ENCODE measurements at places on chromosomes 16 and 17.

DNA sequence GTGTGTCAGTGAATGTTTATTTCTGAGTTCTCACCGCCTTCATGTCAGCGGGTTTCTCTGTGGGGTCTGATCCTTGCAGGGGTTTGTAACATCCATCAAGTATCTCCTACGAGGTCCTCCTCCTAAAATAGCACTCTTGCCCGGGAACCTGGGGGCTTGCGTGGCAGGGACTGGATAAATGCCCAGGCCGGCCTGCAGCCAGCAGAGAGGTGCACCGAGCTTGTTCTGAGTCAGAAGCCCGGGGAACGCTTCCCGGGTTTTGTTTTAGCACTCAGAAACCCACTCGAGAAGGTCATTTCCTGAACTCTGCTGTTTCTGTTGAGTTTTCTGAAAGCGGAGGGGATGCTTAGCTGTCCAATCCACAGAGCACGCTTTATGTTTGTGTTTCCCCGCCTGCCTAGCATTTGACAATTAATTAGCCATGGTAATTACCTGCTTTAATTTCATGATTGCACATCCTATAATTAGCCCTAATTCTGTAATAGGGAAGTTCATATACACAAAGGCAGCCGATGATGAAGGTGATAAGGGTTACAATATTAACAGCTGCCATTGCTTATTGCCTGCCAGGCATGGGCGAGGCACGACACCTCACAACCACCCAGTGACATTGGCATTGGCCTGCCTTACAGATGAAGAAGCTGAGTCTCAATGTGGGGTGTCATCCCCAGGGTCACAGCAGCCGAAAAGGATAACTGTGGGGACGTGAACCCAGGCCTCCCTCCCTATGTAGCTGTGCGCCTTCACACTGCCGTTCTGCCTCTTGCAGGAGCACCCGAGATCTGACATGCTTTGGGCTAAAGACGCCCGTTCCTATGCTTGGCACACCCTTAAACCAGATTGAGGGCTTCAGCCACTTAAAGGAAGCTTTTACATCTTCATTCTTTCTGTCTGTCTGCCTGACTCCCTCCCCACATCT, 333.1 kb downstream of the CPPED1 start:
- no peak for DNase-seq

DNA sequence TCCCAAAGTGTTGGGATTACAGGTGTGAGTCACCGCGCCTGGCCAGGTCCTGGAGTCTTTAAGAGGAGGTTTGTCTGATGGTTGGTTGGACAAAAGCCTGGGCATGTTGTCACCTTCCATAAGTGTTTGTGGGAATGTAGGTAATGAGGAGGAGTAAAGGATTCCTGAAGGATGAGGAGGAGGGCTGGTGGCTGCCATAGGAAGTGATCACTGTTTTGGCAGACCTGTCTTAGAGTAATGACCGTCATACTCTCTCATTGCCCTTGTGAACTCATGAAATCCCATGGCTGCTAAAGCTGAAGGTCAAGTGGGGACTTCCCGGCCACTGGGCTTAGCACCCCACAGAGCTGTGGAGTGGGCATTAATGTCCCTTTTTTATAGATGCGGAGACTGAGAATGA, 40.5 kb downstream of the TENT4B start:
- no peak for DNase-seq

DNA sequence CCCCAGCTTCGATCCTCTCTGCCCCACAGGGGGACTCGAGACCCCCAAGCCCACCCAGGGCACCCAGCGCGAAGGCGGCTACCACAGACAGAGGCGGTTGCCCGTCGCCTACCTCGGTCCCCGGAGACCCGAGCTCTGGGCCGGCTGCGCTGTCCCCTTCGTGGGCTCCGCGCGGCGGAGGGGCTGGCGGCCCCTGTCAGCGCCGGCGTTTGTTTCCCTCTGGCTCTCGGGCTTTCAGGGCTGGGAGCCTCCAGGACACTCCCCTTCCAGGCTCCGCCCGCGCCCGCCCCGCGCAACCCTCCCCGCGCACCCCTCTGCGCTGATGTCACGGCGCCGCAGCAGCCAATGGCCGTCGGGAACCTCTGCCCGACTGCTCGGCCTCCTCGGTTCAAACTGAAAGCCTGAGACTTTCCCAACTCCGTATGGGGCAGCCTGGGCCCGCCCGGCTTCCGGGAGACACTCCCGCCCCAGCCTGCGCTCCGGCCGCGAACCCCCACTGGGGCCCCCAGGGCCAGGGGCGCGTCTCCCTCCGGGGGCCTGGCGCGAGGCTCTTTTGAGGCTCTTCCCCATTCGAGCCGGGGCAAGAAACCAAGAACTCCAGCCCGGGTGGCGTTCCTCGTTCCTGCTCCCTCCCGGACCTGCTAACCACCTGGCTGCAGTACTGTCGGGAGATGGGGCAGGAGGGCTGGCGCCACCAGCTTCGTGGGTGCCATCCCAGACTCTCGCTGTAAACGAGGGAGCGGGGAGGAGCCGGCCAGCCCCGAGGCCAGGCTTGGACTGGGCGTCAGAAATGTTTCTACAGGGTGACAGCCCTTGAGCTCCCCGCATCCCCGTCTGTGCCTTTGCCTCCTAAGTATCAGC, at the start of gene CDC42EP4:
Gene CDC42EP4 (minus strand): TSS at position 221 of the 861 bp plus-strand sequence. CDS start 25,501 bp downstream, outside the sequence.
- peak; percentile 81 for DNase-seq

- DNase-seq, result no peak
These were observed 71.2 kb upstream of the MRTFB start for GRCh38 chr16:13999895-14000425.

DNA sequence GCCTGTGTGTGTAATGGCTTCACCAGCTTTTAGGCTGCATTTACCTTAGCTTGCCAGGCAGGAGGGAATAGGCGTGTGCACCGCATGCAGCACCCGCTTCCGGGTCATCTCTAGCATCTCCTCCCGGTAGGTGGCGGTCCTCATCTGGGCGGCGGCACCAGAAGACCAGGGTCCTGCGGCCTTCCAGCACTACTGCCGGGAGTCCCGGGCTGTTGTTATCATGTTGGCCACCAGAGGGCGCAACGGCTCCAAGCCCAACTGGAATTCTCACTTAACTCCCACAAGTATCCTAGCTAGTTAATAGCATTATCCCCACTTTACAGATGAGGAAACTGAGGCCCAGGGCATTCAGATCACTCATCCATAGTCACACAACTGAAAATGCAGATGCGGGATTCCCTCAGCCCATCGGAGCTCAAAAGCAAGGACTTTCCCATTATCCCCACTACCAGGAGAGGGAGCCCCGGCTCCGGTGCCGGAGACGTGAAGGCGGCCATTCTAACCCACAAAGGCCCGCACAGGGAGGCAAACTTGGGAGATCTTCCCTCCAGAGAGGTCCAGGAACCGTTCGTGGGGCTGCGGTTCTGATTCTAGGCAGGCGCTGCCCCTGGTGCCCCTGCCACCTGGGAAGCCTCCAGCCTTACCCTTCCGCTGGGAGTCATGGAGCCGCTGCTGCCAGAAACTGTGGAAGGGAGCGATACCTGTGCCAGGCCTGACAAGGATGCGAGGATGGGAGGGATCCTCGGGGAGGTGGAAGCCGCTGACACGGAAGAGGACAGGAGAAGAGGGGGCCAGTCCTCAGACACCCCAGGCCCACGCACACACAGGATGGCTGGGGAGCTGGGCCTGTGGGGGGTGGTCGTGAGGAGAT, 23.9 kb downstream of the LGALS9 start:
- peak; percentile 68 for DNase-seq

DNA sequence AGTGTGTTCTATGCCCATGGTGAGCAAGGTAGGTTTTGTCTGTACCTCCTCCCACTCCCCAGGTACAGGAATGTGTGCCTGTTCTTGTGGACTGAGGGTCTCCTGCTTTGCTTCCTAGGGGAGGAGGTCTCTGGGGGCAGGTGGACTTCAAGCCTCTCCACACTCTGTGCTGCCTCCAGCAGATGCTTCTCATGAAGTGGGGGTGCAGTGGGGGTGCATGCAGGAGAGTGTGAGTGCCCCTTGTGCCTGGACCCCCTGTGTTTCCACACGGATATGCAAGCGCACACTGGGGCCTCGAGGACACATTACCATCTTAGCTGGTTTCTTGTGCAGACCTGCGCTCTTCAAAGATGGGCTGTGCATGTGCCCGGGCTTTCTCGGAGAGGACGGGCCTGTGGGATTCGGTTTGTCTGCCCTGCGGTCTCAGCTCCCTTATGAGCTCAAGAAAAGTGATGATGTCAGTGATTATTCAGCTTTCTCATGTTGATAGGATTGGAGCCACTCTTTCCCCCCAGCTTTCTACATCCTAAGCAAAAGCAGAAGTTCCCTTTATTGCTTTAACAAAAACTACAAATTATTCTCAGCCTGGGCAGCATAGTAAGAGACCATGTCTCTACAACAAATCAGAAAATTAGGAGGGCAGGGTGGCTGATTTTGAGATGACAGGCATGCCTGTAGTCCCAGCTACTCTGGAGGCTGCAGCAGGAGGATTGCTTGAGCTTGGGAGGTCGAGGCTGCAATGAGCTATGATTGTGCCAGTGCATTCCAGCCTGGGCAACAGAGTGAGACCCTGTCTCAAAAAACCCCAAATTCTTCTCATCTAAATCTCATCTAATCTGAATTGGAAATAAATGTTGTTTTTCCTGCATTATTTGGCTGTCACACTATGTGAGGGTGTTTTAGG, 86.8 kb downstream of the RPTOR start:
- no peak for DNase-seq

GRCh38 chr16:48438414-48438813, 53.2 kb upstream of the SIAH1 start:
- no peak for DNase-seq

GRCh38 chr17:74646231-74646630, 22.7 kb upstream of the CD300E start:
- DNase-seq, result no peak

DNA sequence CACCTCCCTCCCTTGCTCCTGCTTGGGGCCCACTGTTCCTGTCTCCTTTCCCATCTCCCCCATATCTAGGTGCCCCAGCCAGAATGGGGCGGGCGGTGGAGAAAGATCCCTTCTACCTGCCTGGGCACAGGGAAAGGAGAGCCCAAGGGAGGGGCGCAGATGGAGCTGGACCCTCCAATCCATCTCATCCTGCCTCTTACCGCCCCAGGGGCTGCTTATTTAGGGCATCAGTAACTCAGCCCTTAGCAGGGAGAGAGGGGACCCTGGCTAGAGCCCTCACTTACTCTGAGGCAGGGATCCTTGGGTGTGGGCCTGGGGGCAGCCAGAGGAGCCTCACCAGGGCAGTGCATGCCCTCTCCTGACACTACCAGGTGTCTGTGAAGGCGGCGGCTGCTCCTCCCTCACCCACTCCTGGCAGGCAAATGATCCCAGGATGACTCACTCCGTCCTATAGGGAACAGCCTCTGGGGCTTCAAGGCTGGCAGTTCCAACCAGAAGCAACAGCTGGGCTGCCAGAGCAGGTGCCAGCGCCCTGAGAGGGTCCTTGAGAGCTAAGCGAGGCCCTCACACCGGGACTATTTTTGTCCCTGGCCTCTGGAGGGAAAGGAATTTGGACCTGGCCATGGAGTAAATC, 16.3 kb upstream of the BCAR1 start:
- no peak for DNase-seq

- DNase-seq, result peak; percentile 45
These were observed at the start of gene TMEM220 for GRCh38 chr17:10729334-10730193. Gene TMEM220, minus strand, starts transcription at chr17:10730023. Its CDS starts 172 bp downstream, at chr17:10729851.

GRCh38 chr17:75130632-75131277, 787 bp downstream of the NT5C start:
- peak; percentile 44 for DNase-seq

- no peak for DNase-seq
These were observed 109.3 kb downstream of the DNAH9 start for GRCh38 chr17:11707586-11707985.

GRCh38 chr16:57539072-57539796, 2.9 kb upstream of the CCDC102A start:
- no peak for DNase-seq

- no peak for DNase-seq
These were observed 109.8 kb downstream of the GOSR1 start for GRCh38 chr17:30586818-30587595.

- DNase-seq, result no peak
These were observed 39.0 kb downstream of the IQCK start for GRCh38 chr16:19757026-19757425.

All from activated T-cell treated with anti-CD3 and anti-CD28 coated beads, Interleukin-2, amount 50 U/mL, for 4 hours (primary cell).